ENCODE measurements at places on chromosomes 1 and 21.

DNA sequence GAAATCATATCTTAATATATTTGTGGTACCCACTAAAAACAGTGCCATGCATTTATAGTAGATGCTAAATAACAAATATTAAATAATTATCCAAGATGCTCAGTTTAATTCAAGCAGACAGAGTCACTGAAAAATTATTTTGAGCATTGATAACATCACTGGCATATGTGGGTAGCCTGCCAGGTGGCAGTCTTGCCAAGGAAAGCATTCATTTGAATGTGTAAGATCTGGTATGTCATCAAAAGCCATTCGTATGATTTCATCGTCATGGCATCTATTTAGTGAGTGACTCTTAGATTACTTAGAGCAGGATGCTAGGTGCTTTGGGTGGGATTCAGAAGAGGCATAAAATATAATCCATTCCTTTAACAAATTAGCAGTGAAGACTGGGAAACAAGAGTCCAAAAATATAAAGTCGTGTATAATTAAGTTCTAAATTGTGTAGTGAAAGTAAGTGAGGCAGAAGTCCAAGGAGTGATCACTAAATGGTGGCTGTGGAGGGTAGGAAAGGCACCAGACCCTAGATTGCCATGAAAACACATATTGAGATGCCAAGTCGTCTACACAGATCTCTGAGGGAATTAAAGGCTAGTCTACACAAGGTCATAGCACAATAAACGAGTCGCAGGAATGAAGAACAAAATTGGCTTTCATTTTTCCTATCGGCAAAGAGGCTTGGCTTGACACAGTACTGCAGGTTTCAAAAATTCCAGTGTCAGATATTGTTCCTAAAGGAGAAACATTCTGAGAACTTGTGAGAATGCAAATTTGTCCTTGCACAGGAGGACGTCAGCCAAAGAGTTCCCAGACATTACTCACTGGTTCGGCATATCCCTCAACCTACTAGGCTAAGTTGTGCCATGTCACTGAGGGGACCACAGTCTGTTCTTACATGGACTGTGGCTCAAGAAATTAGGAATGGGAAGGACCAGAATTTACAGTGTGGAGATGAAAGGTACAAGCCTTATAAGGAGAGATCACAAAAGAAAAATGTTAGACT is 130.8 kb downstream of the LYPLAL1 start:
- DNase-seq, result peak; percentile 38

DNA sequence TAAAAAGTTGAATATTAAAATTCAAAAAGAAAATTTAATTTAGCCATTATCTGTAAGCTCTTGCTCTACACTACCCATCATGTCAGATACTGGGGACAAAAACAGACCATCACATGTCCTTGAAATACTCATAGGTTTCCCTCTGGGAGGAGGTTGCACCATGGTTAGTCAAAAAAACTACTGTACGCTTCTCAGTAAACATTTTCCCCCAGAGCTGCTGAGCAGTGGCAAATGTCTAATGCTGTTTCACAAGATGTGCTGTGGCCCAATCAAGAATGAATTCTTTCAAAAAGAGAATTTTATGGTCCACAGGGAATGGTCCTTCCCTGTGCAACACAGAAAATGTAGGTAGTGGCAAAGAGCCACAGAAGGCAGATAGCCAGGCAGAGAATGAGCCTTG is 6.1 kb downstream of the SLC25A24 start:
- DNase-seq, result no peak

GRCh38 chr1:93784538-93784937 is 94.5 kb downstream of the DNTTIP2 start:
- DNase-seq, result no peak

GRCh38 chr1:196774603-196775002 is at the start of gene CFHR3:
CFHR3 (plus strand) TSS chr1:196774840; CDS start chr1:196774887, 47 bp downstream.
- DNase-seq, result no peak

DNA sequence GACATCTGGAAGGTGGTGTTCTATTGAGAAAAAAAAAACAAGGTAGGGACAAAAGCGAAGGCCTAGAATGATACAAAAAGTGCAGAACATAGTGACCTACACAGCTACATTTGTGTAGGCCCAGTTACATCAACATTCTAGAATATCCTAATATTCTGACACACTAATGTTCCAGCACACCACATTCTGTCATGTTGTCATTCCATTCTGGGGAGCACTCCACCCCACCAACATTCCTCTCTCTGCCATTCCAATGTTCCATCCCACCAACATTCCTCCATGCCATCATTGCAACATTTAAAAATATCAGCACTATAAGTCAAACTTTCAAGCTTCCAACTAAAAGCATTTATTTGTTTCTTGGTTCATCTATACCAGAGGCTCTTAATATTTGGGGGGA is 28.5 kb downstream of the COA7 start:
- peak; percentile 89 for DNase-seq

- DNase-seq, result no peak
Measured at GRCh38 chr1:155933591-155934096, 569 bp downstream of the KHDC4 start.

- no peak for DNase-seq
Measured at GRCh38 chr1:45848714-45849113, 45.3 kb downstream of the MAST2 start.

GRCh38 chr1:178581351-178582303 is 68.7 kb downstream of the TEX35 start:
- no peak for DNase-seq

GRCh38 chr1:234980645-234981396 is 147.8 kb downstream of the TOMM20 start:
- peak; percentile 78 for DNase-seq

- no peak for DNase-seq
Measured at GRCh38 chr1:44832056-44832705, 10.9 kb downstream of the PTCH2 start.

DNA sequence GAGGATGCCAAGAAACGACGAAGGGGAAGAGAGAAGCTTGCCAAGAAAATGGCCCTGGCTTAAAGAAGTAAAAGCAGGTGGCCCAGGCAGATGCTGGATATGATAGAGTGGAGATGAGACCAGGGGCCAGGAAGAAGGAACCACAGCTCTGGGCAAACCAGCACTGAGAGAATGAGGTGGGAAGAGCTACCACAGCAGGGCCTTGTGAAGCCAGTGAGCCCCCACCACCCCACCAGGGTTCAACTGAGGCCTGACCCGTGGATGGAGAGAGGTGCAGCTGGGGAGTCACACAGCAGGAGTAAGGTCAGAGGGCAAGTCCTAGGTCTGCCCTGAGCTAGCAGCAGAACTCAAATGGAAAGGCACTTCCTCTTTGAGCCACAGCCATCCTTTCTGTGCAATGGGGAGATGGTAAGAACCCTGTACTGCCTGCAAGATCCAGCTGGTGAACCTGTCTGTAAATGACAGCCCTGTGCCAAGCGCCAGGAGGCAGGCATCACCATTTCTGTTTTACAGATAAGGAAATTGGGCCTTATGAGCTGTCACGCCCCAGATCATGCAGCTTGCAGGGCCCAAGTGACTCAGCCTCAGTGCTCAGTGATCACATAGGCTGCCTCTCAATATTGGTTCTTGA is 8.5 kb downstream of the SH3BGRL3 start:
- DNase-seq, result peak; percentile 4

DNA sequence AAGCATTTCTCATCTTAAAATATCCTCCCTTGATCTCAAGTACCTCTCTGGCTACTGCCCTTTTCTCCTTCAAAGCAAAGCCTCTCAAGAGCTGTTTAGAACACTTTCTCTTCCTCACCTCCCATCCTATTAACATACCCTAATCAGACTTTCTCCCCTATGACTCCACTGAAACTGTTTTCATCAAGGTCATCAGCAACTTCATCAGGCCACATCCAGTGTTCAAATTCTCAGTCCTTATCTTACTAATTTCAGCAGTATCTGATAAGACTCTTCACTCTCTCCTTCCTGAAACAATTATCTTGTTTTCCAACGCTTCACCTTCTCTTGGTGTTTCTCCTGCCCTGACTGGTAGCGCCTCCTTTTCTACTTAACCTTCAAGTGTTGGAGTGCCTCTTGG is 1.5 kb upstream of the RAP1A start:
- DNase-seq, result no peak

DNA sequence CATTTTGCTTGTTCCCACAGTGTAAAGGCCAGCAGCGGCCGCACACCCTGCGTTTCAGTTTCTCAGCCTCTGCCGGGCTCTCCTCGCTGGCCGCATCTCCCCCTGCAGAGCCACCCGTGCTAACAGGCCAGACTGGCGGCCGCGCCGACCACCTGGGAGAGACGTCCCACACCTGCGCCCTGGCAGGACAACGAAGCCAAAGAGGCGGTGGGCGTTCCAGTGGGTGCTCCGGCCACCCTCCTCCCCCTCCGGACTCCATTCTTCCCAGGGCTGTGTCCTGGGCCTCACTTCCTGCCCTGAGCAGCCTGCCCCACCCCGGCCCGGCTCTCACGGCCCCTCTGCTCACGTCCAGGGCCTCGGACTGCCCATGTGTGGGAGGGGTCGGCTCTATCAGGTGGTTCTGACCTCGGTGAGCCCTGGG is 31.9 kb upstream of the SLC19A1 start:
- DNase-seq, result no peak

- DNase-seq, result no peak
Measured at GRCh38 chr1:77120950-77121349, 98.3 kb downstream of the PIGK start.

GRCh38 chr1:12549460-12550349 is 68.3 kb downstream of the DHRS3 start:
- DNase-seq, result peak; percentile 87

- no peak for DNase-seq
Measured at GRCh38 chr1:29824511-29825273, 588.4 kb downstream of the PTPRU start.

- peak; percentile 62 for DNase-seq
Measured at GRCh38 chr1:48061162-48062136, 64.3 kb upstream of the TRABD2B start.

- DNase-seq, result no peak
Measured at GRCh38 chr1:64215576-64215975, 12.2 kb downstream of the UBE2U start.

- DNase-seq, result no peak
Measured at GRCh38 chr1:190949939-190950338, 472.3 kb upstream of the BRINP3 start.

- DNase-seq, result no peak
Measured at GRCh38 chr1:202304375-202304774, 37.4 kb downstream of the UBE2T start.

DNA sequence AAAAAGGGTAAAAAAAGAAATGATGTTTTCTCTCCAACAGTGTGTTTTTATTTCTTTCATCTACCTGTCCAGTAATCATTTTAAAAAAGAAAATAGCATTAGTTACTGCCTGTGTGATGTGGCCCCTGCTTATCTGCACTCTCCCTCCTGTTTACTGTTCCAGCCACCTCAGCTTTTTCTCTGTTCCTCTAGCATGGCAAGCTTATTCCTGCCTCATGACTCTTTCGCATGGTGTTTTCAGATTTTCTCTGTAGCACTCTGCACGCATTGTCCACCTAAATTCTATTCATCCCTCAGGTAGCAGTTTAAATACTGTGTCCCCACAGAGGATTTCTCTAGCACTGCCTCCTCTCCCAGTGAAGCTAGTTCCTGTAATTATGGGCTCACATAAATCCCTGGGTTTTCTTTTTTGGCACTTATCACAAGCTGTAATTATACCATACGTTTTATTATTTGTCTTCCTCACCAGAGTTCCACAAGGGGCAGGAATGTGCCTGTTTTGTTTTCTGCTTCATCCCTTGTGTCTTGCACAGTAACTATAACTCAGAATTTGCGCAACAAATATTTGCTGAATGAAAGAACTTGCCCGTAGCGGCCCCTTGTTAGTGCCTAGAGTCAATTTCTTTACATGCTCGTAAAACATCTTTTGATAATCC is 51.4 kb upstream of the LRIG2 start:
- DNase-seq, result peak; percentile 30

GRCh38 chr1:11434501-11434900 is 44.5 kb upstream of the DISP3 start:
- DNase-seq, result no peak

- DNase-seq, result no peak
Measured at GRCh38 chr1:170146720-170147263, 1.0 kb downstream of the NTMT2 start.

- DNase-seq, result no peak
Measured at GRCh38 chr1:36781098-36781497, 253.2 kb downstream of the GRIK3 start.

DNA sequence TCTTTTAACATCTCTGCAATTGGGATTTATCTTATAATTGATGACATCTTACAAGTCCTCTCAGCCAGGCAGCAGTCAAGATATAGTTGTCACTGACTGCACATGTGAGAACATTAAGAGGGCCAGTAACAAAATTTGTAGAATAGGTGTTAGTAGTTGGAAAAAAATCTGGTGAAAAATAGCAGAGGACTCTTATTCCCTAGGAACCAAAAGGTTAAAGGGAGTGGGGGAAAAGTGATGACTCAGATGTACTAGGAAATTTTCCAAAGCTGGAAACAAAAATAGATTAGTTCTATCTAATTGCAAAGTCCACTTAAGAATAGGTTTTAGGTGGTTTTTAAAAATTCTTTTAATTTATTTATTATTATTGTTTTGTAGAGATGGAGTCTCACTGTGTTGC is 3.6 kb downstream of the NUP210L start:
- DNase-seq, result peak; percentile 31

- DNase-seq, result no peak
Measured at GRCh38 chr1:24636661-24637357, 6.3 kb upstream of the SRRM1 start.

DNA sequence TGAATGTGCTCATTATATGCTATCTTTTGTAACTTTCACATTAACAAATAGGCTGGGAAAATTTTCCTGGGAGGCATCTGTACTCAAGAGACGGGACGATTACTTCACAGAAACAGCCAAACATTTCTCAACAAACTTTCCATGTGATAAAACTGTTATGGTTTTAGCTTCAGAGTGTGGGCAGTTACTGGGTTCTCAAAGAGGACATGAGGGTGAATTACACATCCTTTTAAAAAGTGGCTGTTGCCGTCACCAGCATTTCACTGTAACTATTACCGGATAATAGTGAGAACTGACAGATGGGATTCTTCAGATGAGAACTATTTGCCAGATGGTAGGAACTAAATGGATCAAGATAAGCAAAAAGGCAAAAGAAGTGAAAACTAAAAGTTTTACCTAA is 109.1 kb downstream of the APP start:
- DNase-seq, result no peak

GRCh38 chr1:151368393-151369301 is 3.9 kb downstream of the SELENBP1 start:
- DNase-seq, result no peak

GRCh38 chr1:191895462-191896058 is 262.7 kb upstream of the RGS18 start:
- DNase-seq, result no peak

GRCh38 chr1:102776071-102776470 is 332.3 kb downstream of the COL11A1 start:
- DNase-seq, result no peak

- no peak for DNase-seq
Measured at GRCh38 chr1:19688041-19688842, 23.6 kb downstream of the HTR6 start.

- peak; percentile 16 for DNase-seq
Measured at GRCh38 chr21:44054710-44055109, 42.6 kb downstream of the TRAPPC10 start.

DNA sequence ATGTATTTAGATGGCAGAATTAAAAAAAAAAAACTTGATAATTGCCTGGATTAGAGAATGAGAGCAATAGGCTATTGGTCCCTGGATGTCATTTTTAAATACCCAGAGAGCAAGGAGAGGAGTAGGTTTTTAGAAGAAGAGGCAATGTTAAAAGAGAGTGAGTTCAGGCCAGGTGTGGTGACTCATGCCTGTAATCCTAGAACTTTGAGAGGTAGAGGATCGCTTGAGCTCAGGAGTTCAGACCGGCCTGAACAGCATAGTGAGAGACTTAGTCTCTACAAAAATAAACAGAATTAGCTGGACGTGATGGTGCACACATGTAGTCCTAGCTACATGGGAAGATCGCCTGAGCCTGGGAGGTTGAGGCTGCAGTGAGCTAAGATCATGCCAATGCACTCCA is 15.9 kb upstream of the MUTYH start:
- DNase-seq, result no peak

All from GM03348 (cell line).